NCI-H446 (cell line): ENCODE measurements at places on chromosomes 6 and 20.

DNA sequence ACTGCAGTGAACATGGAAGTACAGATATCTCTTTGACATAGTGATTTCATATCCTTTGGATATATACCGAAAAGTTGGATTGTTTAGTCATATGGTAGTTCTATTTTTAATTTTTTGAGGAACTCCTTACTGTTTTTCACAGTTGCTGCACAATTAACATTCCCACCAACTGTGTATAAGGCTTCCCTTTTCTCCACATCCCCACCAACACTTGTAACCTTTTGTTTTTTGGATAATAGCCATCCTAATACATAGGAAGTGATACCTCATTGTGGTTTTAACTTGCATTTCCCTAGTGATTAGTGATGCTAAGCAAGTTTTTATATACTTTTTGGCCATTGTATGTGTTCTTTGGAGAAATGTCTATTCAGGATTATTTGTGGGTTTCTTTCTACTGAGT, 45.1 kb upstream of the TENT5A start:
- DNase-seq: no peak

DNA sequence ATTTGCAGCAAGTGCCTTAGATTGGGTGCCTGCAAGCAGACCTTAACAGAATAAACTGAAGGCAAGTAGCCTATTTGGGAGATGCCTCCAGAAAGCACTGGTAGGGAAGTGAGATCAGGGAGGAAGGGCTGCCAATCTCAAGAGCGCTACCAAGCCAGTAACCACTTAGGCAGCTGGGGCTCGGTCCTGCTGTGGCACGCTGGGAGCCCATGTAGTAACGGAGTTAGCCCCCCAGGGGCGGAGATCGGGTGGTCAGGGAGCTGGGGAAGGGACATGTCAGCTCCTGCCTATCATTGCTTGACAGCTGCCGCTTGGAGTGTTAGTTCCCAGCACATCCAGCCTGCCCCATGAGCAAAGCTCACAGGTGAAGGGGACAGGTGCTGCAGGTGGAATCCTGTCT, 127.0 kb downstream of the CEBPB start:
- no peak for DNase-seq

DNA sequence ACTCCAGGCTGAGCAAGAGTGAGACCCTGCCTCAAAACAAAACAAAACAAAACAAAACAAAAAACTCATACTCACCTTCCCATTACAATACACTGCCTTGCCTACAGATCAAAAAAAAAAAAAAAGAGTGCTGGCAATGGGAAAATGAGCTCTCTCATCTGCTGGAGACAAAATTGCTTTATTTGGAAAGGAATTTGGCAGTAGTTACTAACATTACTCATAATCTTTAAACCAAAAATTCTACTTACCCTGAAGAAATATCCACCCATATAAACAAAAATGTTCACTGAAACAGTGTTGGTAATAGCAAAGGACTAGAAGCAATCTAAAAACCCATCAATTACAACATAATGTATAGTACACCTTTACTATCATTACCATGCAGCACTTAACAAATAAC, 120.4 kb downstream of the RNGTT start:
- peak; percentile 7 for DNase-seq

GRCh38 chr6:139474145-139475108, 100.0 kb upstream of the CITED2 start:
- peak; percentile 56 for DNase-seq

- no peak for DNase-seq
These were observed 69.9 kb upstream of the SYNJ2 start for GRCh38 chr6:157911786-157912185.

- DNase-seq: no peak
These were observed 299.4 kb downstream of the ZFAND3 start for GRCh38 chr6:38118791-38119365.
